ENCODE measurements at places on chromosomes 6 and 20.

DNA sequence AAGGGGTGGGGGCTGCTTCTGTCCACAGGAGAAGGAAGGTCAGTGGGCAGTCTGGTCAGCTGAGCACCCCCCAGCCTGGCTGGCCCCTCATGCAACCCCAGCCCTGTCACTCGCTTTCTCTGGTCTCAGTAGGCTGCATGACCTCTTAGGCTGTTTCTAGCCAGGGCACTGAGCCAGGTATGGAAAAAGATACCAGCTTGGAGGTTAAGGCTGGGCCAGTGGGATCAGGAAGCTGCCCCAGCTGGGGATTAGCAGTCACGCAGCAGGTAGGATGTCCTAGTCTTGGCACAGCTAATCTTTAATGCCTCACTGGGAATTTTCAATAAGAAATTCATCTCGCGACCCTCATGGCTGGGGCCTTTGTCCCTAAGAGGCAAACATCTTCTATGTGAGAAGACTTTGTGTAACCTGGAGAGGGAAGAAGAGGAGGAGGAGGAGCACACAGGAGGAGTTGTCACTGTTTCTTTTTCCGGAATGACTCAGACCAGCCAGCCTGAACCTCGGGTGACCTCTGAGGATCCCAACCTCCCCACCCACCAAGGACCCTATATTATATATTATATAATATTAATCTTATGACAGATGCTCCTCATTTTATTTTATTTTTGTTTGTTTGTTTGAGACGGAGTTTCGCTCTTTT lies 2.4 kb upstream of the BPIFA2 start:
- H3K36me3 ChIP-seq: no peaks in the 10 kb centered on the region
- no peaks in the 10 kb centered on the region for H3K27me3 ChIP-seq
- H3K4me1 ChIP-seq: no peaks in the 10 kb centered on the region
- H3K27ac ChIP-seq: no peak overlapping the region

DNA sequence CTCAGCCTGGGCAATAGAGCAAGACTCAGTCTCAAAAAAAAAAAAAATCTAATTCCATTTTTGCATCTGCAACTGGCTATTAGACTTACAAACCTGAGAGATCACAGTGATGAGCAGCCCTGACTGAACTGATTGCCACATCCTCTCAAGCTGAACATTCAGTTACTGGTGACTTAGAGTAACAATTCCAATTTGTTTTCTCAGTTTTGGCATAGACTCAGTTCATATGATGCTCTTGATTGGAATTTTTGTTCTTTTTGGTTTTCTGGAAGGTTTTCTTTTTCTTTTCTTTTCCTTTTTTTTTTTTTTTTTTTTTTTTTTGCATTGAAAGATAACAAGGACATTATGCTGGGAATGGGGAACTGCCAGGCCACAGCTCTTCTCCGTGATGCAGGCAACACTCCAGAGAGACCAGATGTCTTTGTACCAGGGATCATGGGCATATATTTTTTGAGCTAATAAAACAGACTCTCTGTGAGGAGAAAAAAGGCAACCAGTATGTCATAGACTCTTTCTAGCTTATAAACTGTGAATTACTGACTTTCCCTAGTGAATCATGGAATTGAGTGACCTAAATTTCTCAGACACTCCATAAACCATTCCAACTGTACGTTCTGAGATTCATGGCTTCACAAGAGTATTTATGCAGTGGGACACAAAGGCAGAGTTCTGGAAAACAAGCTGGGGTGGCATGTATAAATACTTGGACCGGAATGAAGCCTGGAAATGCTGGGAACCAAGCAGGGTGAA lies 86.0 kb upstream of the SLC2A12 start:
- DNase-seq: no peak
- no peaks in the 10 kb centered on the region for H3K36me3 ChIP-seq
- H3K4me1 ChIP-seq: no peaks in the 10 kb centered on the region
- no peaks in the 10 kb centered on the region for H3K27me3 ChIP-seq

GRCh38 chr6:34938268-34938667 lies 49.2 kb downstream of the ANKS1A start:
- no peaks in the 10 kb centered on the region for H3K4me1 ChIP-seq
- H3K27me3 ChIP-seq: no peaks in the 10 kb centered on the region
- no peaks in the 10 kb centered on the region for H3K36me3 ChIP-seq

- no peak overlapping the region for H3K27ac ChIP-seq
- no peaks in the 10 kb centered on the region for H3K36me3 ChIP-seq
- H3K4me3 ChIP-seq: no peak overlapping the region
- no peak for DNase-seq
- no peaks in the 10 kb centered on the region for H3K27me3 ChIP-seq
- H3K4me1 ChIP-seq: no peaks in the 10 kb centered on the region
These were observed 131.6 kb downstream of the DST start for GRCh38 chr6:56510984-56511531.
